ENCODE measurements at places on chromosomes 1 and 21.

DNA sequence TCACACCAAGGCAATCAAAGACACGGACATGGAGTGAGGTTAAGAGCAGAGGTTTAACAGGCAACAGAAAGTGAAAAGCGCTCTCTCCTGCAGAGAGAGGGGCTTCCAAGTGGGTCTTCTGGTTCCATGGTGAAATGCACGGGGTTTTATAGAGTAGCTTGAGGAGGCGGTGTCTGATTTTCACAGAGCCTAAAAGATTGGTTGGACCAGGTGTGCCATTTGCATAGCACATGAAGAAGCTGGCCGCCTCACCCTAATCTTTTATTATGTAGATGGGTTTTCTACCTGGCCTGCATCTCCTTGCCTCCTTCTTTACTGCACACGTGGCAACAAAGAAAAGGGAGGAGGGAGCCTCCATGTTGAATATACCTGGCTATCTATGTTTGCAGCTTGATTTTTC, 197.3 kb downstream of the RYR2 start:
- DNase-seq = no peak

DNA sequence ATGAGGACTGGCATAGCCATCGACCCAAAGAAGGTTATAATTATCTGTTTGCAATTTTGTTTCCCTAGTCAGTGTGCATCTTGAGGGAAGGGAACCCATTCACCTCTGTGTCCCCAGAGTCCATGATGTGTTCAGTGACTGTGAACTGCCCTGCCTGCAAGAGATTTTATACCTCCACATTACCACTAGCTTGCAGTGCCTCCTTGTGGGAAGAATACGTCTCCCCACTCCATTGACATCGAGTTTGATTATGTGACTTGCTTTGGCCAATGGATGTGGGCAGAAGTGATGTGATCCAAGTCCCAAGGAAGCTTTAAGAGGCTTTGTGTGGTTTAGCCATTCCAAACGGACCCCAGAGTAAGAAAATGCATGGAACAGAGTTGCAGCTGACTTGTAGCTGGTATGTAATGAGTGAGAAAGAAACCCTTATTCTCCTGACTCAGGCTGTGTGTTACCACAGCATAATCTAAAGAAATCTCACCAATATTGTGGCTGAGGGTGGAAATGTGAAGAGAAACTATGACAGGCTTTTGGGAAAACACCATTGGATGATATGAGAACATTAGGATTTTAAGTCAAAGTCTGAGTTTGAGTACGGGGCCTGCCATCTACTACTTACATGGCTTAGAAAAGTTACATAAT, 47.8 kb upstream of the NRDC start:
- DNase-seq = no peak

DNA sequence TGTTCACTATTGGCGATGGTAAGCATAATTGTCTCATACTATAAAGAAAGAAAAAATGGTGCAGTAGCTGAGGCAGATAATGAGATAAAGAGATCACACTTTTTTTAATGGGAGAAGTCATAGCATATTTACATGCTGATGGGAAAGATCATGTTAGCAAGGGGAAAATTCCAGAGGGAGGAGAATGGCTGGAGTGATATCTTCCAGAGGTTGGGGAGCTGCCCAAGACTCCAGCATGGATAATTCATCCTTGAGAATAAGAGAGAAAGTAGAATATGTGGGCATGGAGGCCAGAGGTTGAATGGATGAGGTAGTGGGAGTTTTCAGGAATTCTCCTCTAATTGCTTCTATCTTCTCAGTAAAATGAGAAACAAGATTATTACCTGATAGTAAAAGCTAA, 45.8 kb upstream of the RGS1 start:
- DNase-seq = no peak

DNA sequence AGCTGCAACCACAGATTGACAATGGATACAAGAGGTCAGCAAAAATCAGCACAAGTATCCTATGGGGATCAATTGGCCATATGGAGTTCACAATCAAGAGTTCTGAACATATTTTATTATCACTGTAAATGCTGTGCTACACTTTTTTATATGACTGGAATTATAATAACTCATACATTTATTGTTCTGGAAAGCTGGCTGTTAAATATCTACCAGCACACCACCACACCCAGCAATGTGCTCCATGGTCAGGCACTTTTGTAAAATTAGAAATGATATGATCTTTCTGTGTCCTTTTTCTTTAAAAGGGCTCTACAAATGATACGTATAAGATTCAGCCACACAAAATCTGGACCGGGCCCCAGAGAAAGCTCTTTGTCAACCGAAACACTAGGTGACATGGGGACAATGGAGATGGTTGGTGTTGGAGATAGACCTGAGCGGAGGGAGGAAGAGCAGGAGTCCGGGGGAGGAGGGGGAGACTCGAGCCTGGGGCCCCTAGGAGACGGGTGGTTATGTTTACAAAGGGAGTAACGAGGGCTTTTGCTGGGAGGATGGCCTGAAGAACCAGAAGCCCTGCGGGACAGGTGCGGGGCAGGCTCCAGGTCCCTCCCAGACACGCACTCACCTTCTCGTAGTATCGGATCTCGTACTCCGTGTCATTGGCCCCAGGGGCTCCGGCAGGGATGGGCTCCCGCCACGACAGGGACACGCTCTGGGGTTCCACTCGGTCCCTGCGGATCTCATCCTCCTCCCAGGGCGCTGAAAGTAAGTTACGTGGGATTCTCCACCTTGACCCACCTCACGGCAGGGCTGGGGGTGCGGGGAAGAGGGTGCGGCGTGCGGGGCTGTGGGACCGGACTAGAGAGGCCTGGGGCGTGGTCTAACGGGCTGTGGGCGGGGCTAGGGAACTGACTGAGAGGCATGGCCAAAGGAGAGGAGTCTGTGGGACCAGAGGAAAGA, 30.0 kb downstream of the EPHA10 start:
- DNase-seq = no peak

GRCh38 chr1:234583755-234584419, 26.1 kb downstream of the IRF2BP2 start:
- DNase-seq = no peak

DNA sequence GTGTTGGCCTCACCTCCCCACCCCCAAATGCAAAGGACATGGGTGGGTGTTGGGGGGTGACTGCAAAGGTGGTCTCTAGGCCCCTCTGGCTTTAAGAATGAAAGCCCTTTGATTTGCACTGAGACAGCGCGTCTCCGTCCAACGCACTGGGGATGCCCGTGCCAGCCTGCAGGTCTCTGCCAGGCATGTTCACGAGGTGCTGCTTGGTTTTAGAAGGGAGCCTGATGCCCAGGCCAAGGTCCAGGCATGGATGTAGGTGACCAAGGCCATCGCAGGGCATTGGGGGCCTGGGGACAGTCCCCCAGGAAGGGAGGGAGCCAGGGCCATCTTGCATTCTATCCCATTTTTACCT, 363.6 kb upstream of the VAMP3 start:
- no peak for DNase-seq

- DNase-seq = no peak
These were observed 24.2 kb upstream of the CD34 start for GRCh38 chr1:207935166-207935583.

- DNase-seq = no peak
These were observed 176.8 kb downstream of the ATP6V1G3 start for GRCh38 chr1:198363625-198364151.

- DNase-seq = no peak
These were observed 24.9 kb upstream of the NHLH2 start for GRCh38 chr1:115865704-115866380.

GRCh38 chr1:40435471-40435870, 14.8 kb upstream of the ZFP69B start:
- DNase-seq = no peak

DNA sequence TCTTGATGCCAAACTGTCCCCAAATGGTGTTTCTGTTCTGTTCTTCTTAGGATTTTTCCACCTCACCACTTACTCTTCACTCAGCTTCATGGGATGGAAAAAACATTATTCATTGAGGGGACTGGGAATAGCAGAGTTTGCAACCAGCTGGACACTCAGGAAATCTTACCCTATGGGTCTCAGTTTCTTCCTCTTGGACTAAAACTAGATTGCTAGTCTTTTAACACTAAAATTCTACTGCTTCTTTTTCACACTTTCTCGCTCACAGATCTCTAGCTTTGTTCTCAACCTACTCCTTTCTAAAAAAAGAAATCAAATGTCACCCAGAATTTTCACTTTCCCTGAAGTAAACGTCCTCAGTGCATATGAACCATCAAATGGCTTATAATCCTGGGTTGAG, 4.8 kb downstream of the KMO start:
- DNase-seq = no peak

Data from smooth muscle cell of the brain vasculature (primary cell).